ENCODE measurements at places on chromosomes 7 and 10.

GRCh38 chr10:17836942-17837341 is 27.8 kb downstream of the MRC1 start:
- peak; percentile 40 for DNase-seq

DNA sequence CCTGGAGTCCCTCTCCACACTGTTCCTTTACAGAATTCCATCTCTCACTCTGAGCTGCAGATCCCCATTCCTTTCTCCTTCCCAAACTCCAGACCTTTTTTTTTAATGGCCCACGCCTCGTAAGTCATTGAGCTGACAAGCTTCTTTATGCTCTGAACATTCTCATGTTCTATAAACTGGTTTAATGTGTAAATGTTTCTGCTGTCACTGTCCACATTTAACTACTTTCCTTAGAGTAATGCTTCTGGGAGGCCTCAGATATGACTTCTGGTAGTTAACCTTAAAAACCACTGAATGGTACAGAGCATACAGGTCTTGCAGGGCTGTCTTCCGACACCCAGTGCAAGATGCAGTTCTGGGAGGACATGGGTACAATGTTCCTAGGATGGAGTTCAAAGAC is 71.1 kb upstream of the CAMK2B start:
- DNase-seq = no peak

DNA sequence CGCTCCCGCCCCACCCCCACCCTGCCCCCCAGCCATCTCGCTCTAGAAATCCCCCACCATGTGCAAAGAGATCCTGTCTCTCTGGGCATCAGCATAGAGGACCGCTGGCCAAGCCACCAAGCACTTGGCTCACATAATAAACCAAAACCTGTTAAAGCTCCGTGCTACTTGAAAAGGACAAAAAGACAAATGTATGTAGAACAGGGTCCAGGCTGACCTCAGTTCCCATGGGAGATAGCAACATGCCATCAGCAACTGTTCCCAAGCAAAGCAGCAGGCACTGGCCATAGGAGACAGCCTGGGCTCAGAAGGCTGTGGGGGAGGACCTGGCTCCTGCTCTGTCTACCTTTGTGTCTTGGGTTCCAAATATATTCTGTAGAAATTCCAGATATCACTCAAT is 38.4 kb upstream of the GDF10 start:
- no peak for DNase-seq

- no peak for DNase-seq
These were observed 413.1 kb upstream of the VSTM2A start for GRCh38 chr7:54129035-54129434.

DNA sequence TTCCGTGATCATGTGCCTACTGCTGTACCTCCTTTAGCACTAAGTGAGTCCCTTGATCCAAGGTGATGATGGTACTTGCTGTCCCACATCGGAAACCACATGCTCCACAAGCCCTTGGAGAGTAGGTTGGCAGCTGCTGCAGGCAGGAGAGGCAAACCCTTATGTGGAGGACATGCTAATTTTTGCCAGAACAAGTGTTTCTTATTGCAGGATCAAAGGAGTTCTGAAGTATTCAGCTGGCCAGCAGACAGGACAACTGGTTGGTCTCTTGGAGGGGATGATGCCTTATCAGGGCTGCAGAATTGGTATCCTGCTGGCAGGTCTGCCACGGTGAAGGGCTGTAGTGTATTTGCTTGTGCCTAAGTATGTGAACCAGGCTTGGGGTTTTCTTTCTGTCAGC is 36.8 kb downstream of the NACAD start:
- DNase-seq = no peak

- peak; percentile 55 for DNase-seq
These were observed 90.8 kb downstream of the PRLHR start for GRCh38 chr10:118504467-118505205.

DNA sequence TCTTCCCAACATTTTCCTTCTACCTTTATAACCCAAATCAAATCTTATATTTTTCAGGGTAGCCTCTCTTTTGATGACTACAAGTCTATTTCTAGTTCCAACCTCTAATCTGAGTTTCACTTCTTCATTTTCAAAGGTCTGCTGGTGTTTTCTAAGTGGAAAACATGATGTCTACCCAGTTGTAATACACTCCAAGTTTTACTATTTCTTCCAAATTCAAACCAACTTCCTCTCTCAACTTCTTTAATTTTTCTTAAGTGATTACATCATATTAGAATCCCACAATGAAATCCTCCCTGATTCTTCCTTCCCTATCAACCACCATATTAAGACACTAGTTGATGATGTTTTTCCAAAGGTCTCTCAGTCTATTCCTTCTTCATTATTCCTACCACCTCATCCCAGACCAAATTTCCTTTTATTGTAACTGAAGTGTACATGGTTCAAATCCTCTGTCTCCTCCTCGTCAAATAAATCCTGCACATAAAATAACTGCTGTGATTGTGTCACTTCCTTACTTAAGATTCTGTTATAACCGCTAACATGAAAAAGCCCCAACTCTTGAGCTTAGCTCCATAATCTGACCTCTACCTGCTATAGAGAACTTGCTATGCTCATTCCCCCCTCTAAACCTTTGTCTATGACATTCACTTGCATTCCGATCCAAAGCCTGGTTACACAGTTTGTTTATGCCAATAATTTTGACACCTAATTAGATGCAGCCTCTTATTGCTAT is 12.7 kb downstream of the TAS2R38 start:
- no peak for DNase-seq
